Hepatocyte (in vitro differentiated cells): ENCODE measurements at places on chromosomes 1 and 21. TPM values are rescaled to one million over a fixed set of nuclear protein-coding genes. Genes with fewer than 3 reads are reported as not detected.

GRCh38 chr21:38768471-38769063 is 37.2 kb upstream of the ETS2 start:
- DNase-seq, result peak; percentile 68

DNA sequence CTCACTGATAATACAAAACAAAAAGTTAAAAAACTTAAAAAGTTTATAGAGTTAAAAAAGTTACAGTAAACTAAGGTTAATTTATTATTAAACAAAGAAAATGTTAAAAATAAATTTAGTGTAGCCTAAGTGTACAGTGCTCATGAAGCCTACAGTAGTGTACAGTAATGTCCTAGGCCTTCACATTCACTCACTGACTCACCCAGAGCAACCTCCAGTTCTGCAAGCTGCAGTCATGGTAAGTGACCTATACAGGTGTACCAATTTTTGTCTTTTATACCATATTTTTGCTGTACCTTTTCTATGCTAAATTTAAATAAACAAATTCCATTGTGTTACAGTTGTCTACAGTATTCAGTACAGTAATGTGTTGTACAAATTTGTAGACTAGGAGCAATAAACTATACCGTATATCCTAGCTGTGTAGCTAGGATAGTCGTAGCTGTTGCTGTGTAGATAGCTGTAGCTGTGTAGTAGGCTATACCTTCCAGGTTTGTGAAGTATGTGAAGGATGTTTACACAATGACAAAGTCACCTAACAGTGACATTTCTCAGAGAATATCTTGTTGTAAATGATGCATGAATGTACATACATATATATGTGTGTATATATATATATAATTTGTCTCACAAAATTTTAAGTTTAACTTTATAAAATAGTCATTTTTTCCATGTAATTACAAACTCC is 140.2 kb downstream of the TGFB2 start:
- DNase-seq, result no peak

DNA sequence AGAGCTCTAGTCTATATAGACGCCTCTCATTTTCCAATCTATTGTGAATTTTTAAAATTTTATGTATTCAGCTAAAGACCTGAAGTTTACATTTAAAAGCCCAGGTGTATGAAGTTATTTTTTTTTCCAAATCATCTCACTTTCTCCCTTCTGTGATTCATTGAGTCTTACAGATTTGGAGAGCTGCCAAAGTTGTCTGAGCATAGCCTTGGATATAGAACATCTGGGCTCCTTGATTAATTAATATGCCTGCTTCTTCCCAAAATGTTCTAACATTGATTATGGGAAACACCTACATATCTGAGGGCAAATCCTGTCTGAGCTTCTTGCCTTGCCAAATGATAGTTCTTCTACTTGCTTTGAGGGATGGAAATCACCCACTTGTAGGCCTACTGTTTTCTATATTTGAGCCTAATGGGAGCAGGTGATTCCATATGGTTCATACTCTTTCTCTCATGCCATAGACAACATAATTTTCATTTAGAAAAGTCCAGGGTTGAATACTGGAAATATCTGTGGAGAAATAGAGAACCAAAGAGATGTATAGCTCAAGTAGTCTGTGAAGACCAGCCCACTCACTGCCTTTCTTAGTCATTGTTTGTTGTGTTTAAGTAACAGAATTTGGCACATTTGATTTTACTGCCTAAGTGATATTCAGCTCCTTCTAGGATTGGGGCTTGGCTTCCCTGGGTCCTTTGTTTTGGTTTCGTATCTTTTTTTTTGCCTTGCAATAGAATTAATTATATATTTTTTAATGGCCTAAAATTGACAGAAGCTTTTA is 46.2 kb downstream of the MACF1 start:
- no peak for DNase-seq

DNA sequence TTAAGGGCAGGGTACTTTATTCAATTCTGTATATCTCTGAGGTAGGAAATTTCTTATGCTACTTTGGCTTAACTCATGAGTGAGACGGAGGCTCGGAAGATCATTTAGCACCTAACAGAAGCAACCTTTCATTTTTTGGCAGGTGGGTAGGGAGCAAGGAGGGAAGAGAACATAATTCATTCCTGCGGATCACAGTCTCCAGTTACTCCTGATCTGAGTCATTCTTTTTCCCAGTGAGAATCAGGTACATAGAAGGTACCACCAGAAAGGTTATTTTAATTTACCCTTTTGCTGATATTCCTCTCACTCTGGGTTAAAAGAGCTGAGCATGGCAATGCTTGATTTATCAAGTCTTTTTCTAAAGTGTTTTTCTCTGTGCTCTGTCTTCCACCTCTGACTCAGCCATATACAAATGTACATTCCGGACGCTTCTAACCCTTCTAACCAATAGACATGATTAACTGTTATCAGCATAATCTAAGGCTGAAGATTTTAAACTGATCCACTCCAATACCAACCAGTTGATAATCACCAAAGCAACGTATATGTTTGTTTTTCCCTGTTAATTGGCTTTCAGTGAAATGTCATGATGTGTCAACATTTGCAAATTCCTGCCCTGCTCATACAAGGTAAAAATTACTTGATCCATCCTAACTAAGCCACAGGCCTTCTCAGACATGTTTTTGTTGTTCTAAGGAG is 271.7 kb downstream of the DUSP10 start:
- no peak for DNase-seq

DNA sequence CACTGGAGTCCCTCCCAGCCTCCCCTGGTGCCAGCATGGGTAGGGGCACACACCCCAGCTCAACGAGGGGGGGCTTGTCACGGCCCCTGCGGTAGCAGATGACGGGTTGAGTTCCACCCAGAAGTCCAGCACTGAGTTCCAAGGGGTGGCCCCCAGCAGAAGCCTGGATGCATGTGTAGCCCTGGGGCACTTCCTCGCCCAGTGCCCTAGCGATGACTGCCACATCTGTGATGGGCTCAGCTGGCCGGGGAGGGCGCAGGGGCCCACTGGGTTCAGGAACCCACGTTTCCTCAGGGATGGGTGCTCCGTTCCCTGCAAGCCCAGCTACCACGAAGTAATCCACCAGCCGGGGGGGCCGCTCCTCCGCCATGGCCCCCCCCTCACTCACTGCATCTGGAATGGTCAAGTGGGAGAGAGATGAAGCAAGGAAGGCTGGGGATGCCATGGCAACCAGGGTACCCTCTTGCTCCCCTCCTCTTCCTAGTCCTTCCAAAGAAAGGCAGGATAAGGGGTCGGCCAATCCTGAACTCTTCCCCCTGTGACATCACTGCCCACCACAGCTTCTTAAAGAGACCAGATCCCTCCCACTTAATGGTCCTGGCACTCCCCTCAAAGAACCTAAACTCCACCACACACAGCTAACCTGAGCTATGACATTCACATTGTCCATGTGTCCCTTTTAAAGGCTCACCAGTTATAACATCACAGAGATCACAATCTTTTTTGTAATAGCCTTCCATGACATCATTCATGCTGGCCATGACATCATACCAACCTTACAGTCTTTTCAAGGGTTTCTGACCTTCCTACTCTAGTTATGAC is 2.3 kb downstream of the DENND4B start:
- DNase-seq, result no peak

DNA sequence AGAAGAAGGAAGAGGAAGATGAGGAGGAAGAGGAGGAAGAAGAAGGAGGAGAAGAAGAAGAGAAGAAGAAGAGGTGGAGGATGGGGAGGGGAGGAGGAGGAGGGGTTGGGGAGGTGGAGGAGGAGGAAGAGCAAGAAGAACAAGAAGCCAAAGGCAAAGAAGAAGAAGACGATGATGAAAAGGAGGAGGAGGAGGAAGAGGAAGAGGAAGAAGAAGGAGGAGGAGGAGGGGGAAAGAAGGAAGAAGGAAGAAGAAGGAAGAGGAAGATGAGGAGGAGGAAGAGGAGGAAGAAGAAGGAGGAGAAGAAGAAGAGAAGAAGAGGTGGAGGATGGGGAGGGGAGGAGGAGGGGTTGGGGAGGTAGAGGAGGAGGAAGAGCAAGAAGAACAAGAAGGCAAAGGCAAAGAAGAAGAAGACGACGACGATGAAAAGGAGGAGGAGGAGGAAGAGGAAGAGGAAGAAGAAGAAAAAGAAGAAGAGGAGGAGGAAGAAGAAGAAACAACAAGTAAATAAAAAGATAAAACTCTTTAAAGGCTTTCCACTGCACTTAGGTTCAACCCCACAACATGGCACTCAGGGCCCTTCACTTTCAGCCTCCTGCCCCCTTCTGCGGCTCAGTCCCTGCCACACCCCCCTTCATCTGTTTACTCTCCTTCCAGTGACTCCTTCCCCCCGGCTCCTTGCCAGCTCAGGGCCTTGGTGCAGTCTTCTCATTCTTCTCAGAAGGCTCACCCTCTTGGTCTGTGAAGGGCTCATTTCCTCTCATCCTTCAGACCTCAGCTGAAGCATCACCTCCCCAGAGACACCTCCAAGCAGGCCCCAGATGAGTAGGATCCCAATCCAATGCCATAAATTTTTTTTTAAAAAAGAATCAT is 114.0 kb downstream of the KCNN3 start:
- no peak for DNase-seq

GRCh38 chr1:147478521-147478920 is 62.8 kb upstream of the BCL9 start:
- DNase-seq, result no peak

- no peak for DNase-seq
Observed at GRCh38 chr1:11590395-11590794, 63.8 kb downstream of the FBXO2 start.

- DNase-seq, result no peak
Observed at GRCh38 chr1:14612256-14612655, 13.8 kb downstream of the KAZN start.

GRCh38 chr1:233327651-233328141 is at the start of gene MAP3K21:
TSS of gene MAP3K21 (plus strand) at chr1:233327724. CDS start at chr1:233328029, 305 bp downstream.
- no peak for DNase-seq

- no peak for DNase-seq
Observed at GRCh38 chr1:215569986-215570824, 3.1 kb downstream of the KCTD3 start.

- DNase-seq, result peak; percentile 23
Observed at GRCh38 chr1:66916320-66916719, 8.3 kb downstream of the DNAI4 start.

- no peak for DNase-seq
Observed at GRCh38 chr1:226579781-226580323, 31.3 kb downstream of the STUM start.

The MAGOH gene
- 28.4 and 31.8 TPM in 2 replicates for total RNA-seq
